ENCODE measurements at places on chromosomes 2 and 18.

DNA sequence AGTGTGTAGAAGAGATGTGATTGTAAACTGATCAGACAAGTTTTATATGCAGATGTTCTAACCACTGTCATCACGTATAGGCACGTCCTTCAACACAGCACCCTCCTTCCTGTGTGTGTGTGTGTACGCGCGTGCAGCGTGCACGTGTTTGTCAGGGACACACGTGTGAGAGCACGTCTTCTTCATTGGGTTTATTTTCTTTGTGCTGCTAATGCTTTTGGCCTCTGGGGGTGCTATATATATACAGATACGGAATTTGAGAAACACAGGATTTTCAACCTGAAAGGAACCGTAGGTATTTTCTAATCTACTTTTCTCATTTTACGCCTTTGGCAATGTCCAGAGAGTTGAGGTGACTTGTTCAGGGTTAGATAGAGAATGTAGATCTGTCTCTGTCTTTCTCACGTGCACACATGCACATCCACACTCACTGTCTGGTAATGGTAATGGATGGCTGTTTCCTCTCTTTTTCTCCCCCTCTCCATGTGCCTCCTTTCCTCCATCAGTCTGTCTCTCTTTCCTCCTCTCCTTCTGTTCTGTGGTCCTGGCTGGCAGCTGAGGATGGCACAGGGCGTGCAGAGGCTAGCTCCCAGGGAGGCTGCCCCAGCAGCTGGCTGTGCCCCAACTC lies 13.4 kb upstream of the CELF4 start:
- DNase-seq, result peak; percentile 92

GRCh38 chr2:238438856-238439849 lies 12.4 kb downstream of the ASB1 start:
- no peak for DNase-seq

DNA sequence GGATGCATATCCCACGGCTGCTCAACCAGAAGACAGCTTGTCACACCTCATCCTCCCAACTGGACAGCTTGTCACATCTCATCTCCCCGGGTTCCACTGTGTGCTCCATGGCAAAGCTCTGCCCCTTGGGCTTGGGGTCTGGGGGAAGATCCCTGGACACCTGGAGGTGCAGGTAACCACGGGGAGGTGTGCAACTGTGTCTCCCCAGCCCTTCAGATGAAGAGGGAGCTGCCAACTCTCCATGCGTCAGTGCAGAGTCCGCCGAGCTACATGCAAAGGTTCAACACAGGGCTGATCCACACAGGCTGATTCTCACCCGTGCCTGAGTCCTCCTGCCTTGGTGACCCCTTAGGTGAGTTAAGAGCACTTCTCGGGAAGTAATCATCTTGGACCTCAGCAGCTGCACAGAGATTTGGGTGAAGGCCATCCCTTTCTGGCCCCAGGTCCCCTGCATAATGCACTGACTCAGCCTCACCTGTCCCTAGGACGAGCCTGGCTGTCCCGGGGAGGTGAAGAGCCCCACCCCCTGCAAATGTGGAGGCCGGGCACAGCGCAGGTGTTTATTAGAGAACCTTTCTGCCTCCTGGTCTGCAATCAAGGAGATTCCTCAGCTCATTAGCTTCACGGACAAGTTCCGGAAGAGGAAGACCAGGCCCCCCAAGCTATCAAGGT lies 157.9 kb downstream of the PXDN start:
- no peak for DNase-seq

DNA sequence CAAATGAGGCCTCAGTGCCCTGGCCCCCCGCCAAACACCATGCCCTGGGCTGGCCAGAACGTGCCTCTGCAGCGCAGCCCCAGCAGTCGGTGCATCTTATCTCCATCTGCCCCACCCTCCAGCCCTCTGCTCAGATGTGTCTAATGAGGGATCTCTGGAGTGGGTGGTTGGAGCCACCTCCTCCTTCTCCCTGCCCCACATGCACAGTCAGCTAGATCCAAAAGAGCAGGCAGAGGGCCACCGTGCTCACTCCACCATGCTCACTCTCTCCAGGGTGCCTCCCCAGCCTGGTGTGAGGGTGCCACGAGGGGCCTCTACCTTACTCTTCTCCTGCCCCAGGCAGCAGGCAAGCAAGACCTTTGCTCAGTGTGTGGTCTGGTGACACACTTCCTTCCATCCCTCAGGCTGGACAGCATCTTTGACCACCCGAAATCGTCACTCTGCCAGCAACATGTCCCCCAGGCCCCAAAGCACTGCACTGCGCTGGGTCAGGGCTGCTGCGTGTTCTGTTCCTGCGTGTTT lies 266.1 kb upstream of the HDAC4 start:
- no peak for DNase-seq

GRCh38 chr18:50720325-50720674 lies 99.5 kb downstream of the MRO start:
- no peak for DNase-seq

GRCh38 chr18:2901423-2901985 lies 54.7 kb downstream of the EMILIN2 start:
- peak; percentile 65 for DNase-seq

Measured in spinal cord (tissue), 10 donors.